AG08396 (cell line): ENCODE measurements at places on chromosomes 3 and 15.

- DNase-seq: no peak
Observed at GRCh38 chr15:29470794-29471193, 201.2 kb upstream of the NSMCE3 start.

- peak; percentile 56 for DNase-seq
Observed at GRCh38 chr15:31605467-31605931, 278.9 kb downstream of the KLF13 start.

DNA sequence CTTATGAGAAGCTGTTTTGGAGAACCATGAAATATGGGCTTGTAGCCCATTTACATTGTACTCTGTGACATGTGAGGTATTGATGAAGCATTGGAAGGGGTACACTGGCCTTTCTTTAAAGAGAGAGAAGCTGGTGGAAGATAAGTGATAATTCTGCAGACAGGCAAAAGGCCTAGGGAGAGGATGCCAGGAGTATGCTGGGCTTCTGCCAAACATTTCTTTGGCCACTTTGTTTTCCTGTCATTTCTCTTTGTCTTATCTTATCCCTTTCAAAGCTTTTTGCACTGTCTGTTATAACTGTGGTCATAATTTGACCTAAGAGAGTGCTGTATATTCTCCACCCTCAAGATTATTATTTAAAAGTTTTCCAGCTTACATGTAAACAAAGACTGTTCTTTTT lies 109.6 kb upstream of the SEMA6D start:
- no peak for DNase-seq

- DNase-seq: no peak
Observed at GRCh38 chr3:71466483-71466882, 117.0 kb downstream of the FOXP1 start.

DNA sequence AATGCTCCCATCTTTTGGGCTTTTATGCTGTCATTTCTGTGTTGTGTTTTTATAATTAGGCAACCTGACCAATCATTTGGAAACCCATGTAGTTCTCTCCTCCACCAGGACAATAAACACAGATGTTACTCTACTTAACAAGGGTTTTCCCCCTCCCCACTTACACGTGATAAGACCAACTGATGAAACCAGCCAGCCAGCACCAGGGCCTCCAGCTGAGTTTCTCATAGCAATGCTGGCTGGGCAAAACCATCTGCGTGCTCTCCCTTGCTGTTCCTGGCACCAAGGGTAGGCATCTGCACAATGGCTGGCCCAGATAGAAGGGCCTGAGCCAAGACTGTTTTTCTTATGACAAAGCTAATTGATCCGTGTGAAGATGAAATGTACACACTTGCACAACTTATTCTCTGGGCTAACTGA lies 310.4 kb downstream of the PLCL2 start:
- no peak for DNase-seq

DNA sequence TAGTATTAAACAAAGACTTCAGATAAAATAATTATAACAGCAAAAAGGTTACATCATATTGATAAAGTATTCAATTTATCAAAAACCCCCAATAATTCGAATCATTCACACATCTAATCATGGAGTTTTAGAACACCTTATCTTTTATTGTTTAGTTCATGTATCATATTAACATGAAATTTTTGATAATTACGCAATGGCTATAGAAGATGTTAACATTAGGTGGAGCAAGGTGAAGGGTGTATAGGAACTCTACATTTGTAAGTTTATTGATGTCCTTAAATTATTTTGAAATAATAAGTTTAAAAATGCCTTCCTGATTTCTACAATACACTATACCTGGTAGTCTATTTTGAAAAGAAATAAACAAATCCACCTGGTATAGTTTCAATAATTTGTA lies 696.5 kb upstream of the BCHE start:
- DNase-seq: no peak

- DNase-seq: no peak
Observed at GRCh38 chr3:89964347-89964746, 856.9 kb downstream of the EPHA3 start.

DNA sequence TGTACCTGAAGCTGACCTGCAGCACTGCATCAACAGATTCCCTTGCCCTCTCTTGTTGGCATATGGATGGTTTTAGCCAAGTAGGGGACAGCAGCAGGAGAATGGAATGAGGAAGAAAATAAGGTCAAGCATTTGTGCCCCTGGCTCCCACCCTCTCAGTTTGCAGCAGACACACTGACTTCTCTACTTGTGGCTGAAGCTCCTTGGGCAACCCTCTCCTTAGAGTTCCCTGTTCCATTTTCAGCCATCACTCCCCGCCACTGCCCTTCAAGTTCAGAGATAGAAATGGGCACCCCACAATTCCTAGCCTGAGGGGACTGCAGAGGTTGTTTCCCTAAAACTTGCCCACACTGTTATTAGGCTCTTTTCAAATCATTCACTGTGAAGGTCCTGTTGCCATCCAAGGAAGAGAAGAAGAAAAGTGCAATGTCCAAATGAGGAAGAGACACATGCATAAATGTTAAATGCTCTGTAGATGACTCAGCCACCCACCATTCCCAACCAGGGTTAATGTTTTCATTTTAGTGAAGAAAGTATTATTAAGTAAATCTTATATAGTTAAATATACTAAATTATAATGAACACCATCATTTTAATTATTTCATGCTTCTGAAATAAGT lies 295.9 kb upstream of the UBE2E2 start:
- no peak for DNase-seq

GRCh38 chr15:70219256-70219895 lies 121.7 kb upstream of the TLE3 start:
- DNase-seq: no peak
